ENCODE measurements at places on chromosomes 6 and 20.

- no peak for DNase-seq
Measured at GRCh38 chr6:157614026-157614568, 208.9 kb upstream of the SNX9 start.

- DNase-seq = no peak
Measured at GRCh38 chr6:156577749-156578148, 199.4 kb upstream of the ARID1B start.

- DNase-seq = no peak
Measured at GRCh38 chr6:15987569-15987968, 141.3 kb upstream of the MYLIP start.

- DNase-seq = no peak
Measured at GRCh38 chr6:9657994-9658393, 756.9 kb downstream of the TFAP2A start.

GRCh38 chr6:32980488-32981038 lies 12.2 kb downstream of the BRD2 start:
- no peak for DNase-seq

DNA sequence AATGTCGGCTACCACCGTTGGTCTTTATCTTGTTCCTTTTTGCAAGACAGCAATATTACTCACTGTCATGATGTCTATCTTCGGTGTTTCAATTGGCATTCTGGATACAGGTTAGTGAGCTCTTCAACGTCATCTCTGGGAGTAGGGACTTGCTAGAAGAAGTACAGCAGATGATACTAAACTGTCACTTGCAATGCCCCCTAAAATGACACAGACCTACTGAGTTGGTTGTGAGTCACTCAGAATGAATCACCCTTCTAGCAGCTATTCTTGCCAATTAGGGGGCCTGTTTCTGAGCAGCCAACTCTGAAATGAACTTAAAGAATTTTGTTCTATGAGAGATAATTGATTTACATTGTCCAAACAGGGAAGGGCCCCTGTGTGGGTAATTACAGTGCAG lies 176.5 kb downstream of the SLC16A10 start:
- DNase-seq = no peak

- no peak for DNase-seq
Measured at GRCh38 chr6:133551436-133551835, 310.3 kb downstream of the EYA4 start.

DNA sequence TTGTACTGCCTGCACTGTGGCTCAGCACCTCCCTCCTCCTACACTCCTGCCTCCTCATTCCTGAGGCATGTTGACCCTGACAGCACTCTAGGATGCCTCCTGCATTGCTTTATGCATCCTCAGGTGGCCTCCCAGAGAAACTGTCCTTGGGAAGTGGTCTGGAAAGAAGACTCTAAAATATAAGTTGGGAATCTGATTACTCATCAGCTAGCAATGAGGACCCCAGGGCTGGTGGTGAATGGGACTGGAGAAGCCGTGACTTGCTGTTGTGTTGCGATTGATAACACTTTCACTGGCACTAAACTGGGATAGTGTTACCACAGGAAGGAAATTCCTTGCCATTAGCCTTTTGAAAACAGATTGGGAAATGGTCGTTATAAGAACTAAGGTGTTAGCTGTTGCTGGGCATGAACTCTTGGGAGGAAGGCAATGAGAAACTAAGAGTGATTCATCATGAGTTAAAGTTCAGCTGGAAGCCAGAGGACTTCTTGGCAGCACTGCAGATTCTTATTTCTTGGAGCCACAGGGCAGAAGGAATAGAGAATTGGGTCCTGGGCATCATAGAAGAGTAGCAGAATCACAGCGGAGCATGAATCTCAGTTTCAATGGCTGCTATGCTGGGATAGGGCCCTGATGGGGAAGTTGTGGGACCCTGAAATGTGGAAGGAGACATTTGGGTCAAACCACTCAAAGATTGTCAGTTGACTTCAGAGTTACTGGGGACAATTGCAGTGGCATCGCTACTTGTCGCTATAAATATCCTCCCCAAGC lies 10.1 kb upstream of the SIRPD start:
- DNase-seq = no peak

- DNase-seq = no peak
Measured at GRCh38 chr6:37539171-37540028, 39.7 kb upstream of the CCDC167 start.

- DNase-seq = no peak
Measured at GRCh38 chr6:48757661-48758060, 646.7 kb upstream of the PTCHD4 start.

DNA sequence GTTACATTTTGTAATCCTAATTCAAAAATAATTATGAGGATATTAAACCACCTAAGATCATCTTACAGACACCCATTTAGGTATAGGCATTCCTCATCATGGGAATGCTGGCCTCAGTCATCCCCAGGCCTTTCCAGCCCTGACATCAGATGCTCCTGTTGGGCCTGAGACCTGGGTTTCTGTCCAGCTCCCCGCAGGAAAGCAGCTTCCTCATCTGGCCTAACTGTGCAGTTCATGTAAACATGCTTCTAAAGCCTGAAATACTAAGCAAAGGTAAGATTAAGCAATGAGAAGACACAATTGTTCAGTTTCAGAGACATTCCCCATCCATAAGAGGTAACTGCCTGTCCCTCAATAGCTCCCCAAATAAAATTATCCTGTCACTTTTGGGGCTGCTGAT lies 19.0 kb downstream of the ETV7 start:
- DNase-seq = no peak

DNA sequence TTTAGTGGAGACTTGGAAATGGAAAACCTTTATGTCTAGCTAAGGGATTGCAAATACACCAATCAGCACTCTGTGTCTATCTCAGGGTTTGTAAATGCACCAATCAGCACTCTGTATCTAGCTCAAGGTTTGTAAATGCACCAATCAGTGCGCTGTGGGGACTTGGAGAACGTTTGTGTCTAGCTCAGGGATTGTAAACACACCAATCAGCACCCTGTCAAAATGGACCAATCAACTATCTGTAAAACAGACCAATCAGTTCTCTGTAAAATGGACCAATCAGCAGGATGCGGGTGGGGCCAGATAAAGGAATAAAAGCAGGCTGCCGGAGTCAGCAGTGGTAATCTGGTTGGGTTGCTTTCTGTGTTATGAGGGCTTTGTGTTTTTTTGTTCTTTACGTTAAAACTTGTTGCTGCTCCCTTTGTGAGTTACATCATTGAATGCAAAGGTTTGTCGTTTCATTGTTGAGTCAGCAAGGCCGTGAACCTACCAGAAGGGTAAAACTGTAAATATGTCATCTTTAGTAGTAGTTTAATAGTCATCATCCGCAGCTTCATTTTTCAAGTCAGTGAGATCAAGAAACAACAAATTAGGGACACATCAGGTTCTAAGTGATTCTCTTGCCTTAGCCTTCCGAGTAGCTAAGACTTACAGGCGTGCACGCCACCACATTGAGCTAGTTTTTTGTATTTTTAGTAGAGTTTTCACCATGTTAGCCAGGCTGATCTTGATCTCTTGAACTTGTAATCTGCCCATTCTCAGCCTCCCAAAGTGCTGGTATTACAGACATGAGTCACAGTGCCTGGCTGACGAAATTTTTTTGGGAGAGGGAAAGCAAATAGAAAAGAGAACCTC lies 22.7 kb upstream of the NUP153 start:
- no peak for DNase-seq

GRCh38 chr6:35833536-35833935 lies 28.4 kb downstream of the LHFPL5 start:
- DNase-seq = no peak

GRCh38 chr6:14802514-14803160 lies 443.2 kb upstream of the JARID2 start:
- DNase-seq = no peak

DNA sequence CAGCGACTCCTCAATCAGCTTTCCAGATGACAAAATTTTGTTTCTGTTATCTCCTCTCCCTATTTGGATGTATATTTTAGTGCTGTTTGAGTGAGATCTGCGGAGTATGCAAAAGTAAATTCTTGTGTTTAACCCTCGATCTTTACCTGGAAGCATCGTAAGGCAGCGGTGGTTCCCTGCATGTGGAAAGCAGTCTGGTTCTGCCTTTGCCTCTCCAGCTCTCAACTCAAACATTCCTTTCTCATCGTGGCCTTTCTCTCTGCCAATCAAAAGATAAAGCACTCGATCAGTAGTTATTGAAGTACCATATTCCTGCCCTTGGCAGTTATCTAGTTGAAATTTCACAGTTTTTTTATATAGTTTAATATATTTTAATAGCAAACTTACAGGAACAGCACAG lies 44.0 kb upstream of the BTN3A2 start:
- no peak for DNase-seq

- DNase-seq = no peak
Measured at GRCh38 chr20:62551407-62552323, 75.9 kb upstream of the GATA5 start.

DNA sequence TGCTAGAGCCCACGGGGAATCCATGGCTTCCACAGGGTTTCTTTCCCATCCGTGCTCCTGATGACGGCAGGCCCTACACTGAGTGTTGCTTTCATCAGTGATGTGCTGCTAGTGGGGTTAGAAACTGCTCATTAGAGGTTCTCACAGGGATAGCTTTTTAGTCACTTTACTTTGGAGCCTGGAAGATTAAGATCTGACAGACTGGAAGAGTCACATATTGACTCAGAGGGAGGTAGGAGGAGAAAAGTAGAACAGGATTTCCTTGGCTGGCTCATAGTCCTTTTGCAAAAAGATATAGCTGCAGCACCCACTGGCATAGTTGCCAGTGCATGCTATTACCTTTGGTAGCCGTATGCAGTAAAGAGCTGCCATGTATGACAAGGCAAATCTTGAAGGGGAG lies 890.3 kb downstream of the C6orf118 start:
- no peak for DNase-seq

DNA sequence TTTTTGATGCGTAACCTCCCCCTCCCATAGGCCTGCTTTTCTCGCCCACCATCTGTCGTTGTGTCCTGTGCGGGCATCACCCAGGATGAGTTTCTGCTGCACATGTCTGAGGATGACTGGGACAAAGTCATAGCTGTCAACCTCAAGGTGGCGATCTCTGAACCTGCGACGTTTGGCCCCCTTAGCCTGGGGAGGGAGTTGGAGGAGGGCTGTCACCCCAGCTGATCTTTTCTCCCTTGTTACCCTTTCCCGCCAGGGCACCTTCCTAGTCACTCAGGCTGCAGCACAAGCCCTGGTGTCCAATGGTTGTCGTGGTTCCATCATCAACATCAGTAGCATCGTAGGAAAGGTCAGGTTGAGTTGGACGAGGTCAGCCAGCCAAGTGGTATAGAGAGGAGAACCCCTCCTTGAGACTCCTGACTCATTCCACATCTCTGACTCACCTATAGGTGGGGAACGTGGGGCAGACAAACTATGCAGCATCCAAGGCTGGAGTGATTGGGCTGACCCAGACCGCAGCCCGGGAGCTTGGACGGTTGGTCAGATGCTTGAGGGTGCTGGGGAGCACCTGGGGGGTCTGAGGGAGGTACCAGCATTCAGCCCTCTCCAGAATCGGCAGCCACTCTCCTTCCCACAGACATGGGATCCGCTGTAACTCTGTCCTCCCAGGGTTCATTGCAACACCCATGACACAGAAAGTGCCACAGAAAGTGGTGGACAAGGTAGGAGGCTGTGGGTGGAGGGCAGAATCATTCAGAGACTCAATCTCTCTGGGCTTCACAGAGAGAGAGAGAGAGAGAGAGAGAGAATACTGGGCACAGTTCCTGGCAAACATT lies 954 bp downstream of the HSD17B8 start:
- DNase-seq = no peak

DNA sequence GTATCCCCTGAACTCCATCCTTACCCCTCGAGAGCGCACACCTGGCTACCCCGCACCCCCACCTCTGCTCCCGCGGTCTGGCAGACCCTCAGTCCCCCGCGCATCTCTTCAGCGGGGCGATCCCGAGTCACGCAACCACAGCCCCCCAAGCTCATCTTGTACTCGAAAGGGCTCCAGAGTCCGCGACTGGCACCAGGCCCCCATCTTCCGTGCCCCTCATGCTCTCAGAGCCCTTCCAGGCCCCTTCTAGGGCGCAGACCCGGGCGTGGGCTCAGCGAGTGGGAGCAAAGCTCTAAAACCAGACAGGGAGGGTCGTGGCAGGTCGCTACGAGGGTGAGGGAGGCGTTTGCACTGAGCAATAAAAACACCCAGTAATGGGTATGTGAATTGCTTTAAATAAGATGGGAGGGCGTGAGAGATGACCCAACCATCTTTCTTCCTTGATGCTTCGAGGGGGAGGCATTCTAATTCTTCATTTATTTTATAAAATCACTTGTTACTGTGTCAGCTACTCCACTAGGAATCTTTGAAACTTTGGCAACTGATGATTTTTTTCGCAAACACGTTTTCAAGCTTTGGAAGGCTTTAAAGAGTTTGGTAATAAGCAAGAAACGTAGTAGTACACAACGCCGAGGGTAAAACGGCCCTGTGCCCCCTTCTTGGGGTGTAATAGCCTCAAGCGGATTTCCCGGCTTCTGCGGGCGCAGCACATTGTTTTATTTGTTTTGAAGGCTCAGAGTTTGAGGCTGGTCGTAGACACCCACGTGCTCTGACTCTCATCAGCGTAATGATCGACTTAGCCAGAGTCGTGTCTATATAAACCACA lies 42.6 kb upstream of the SUPT3H start:
- DNase-seq = no peak

DNA sequence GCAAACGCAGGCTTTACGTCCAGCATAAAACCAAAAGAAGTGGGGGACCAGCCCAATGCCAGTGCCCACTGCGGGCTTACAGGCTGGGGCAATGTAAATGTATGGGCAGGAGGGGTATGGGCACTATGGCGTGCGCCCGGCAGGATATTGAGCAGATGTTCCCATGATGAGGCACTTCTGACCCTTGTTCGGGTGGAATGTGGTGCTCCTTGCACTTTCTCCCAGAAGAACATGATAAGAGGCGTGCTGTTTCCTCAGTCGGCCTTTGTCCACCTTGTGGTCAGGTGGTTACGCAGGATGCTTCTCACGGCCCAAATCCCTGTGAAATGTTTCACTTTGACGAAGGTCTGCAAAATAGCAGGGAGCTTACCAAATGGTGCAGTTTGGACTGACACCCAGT lies 4.8 kb upstream of the GPR31 start:
- no peak for DNase-seq

- no peak for DNase-seq
Measured at GRCh38 chr6:15800841-15801617, 138.2 kb upstream of the DTNBP1 start.

- DNase-seq = no peak
Measured at GRCh38 chr6:71388068-71388744, 99.6 kb downstream of the OGFRL1 start.

DNA sequence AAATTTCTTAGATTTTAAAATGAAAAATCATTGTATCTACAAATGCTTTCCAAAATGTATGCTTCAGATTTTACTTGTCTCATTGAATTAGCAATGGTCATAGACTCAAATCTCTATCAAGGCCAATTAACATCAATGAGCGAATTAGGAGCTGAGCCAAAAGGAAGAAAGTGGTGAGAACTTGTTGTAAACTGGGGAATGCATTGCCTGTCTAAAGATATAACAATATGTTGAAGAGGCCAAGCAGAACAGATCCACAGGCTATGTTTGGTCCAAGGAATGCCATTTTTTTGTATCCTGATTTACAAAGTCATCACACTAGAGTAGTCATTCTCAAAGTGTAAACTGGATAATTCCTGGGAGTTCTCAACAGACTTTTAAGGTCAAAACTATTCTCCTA lies 370.7 kb downstream of the GJA1 start:
- no peak for DNase-seq
